ENCODE measurements at places on chromosomes 5 and 9.

GRCh38 chr5:141969783-141970771, 1.2 kb downstream of the RNF14 start:
- no peak for DNase-seq

DNA sequence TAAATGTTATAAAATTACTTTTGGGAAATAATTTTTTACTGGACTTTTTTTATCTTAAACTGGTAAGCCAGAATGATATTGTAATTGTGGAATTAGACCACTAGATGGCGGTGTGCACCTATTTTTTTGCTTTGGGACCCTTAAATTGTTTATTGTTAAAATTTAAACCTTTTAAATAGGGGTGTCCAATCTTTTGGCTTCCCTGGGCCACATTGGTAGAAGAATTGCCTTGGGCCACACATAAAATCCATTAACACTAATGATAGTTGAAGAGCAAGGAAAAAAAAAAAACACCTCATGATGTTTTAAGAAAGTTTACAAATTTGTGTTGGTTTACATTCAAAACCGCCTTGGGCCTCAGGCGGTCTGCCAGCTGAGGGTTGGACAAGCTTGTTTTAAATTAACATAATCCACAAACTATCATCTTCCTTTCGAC, 28.4 kb upstream of the GADD45G start:
- no peak for DNase-seq

DNA sequence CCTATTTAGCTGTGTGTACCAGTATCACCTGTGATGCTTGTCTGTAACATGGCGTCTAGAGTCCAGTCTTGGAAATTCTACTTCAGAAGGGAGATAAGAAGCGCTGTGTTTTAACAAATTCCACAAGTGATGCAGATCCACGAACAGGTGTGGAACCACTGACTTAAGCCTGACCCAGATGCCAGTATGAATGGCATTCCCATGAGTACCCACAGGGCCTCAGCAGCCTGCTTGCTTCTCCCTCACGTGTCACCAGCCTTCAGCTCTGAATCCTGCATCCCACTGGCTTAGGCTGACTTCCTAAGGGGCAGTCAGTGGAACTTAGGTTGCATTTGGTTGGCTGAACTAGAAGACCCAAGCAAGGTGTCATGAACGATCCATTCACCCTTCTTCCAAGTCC, 8.5 kb upstream of the DENND1A start:
- no peak for DNase-seq

DNA sequence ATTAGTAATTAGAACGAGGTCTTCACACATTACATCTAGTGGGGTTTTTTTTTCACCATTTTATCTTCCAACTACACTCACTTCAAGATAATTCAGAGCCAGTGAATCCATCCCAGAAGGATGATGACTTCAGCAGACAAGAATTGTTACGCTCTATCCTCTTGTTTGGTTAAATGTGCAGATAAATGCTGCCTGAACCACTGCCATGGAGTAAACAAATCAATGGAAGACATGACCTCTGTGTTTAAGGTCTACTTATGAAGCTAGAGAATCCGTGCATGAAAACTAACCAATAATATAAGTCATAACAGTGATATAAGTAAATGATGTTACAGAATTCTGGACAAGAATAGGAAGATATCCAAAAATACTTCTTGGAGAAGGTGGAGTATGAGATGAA, 602.6 kb downstream of the TLR4 start:
- DNase-seq: no peak

DNA sequence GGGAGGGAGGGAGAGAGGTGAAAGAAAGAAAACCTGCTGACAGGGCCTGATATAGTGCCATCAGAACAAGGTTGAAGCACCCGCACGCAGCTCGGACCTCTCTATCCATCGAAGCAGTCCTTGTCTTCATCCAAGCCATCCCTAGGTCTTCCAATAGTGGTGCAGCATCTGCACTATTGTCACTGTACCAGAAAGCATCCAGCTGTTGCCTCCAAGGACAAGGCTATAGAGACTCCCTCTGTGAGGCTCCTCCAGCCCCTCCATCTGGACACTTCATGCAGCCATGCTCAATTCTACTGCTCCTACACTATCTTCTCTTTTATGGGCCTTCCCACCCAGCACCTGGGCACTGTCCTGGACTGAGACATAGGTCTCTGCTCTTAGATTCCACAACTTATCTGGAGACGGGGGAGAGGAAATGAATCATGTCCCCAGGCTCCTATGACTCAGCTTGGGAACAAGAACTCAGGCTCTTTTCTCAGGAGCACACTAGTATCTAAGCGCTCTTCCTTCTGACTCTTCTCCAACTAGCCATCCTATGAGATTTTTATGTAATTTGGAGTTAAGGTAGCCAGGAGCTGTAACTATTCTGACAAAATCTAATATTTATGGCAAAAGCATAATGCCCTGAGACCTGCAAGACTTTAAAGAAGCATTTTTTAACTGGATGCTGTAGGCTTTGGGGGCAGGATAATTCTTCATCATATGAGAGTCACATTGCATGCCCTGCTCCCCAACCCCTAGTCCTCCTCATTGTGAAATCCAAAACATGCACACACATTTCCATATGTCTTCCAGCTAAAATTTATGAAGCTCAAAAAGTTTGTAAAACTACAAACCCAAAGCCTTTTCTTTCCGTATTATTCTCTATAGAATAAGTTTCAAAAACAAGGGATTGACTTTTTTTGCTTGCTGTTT, 446.8 kb downstream of the CCDC171 start:
- no peak for DNase-seq

- no peak for DNase-seq
Measured at GRCh38 chr5:109387408-109387974, 22.3 kb downstream of the PJA2 start.

GRCh38 chr9:111065414-111065813, 27.1 kb upstream of the LPAR1 start:
- no peak for DNase-seq

- DNase-seq: no peak
Measured at GRCh38 chr9:37034938-37035647, 1.0 kb upstream of the PAX5 start.

DNA sequence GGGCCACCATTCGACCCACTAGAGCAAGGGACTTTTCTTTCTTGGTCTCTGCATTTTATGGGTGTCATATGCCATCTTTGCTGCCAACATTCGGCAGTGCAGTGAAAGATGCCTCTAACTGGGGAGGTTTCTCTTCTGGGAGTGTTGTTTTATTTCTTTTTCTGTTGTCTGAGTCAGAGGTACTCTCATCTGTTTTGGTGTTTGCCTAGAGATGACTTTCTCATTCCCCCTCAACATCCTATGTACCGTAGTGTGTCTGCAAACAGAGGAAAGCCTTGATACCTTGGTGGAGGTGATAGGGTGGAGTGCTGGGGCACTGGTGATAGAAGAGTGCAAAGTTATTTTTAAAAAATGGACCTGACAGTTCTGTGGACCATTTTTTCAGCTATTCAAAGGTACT, 182.1 kb downstream of the ARHGAP26 start:
- no peak for DNase-seq

DNA sequence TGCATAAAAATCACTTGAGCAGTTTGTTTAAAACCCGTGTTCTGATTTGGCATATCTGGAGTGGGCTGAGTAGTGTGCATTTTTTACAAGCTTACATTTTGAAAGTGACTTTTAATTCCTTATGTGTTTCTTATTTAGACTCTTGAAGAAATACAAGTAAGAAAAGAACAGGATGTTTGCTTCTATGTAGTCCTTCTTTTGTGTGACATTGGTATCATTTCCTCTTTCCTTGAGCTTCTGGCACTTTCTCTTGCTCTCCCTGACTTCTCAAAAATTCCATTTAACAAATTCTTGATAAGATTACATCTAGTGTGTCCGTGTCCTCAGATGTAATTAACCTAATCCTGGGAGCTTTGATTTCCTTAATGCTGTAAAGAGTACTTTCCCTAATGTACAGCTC, 12.5 kb downstream of the GARNL3 start:
- no peak for DNase-seq

DNA sequence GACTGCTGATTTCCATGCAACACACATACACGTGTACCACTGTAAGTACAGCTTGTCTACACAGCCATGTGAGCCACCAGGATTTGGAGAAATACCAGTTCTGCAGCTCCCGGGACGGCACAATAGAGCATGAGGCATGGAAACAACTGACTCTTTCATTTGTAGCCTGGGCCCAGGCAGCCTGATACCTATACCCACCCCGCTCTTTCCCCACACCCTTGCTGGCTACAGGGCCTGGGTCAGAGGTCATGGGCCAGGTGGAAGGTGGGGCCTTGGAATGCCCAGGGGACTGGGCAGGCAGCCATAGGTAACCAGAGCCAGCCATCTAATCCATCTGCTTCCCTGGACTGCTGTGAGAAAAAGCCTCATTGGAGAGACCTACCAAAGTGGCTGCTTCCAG, 39.0 kb upstream of the ZSWIM6 start:
- no peak for DNase-seq

DNA sequence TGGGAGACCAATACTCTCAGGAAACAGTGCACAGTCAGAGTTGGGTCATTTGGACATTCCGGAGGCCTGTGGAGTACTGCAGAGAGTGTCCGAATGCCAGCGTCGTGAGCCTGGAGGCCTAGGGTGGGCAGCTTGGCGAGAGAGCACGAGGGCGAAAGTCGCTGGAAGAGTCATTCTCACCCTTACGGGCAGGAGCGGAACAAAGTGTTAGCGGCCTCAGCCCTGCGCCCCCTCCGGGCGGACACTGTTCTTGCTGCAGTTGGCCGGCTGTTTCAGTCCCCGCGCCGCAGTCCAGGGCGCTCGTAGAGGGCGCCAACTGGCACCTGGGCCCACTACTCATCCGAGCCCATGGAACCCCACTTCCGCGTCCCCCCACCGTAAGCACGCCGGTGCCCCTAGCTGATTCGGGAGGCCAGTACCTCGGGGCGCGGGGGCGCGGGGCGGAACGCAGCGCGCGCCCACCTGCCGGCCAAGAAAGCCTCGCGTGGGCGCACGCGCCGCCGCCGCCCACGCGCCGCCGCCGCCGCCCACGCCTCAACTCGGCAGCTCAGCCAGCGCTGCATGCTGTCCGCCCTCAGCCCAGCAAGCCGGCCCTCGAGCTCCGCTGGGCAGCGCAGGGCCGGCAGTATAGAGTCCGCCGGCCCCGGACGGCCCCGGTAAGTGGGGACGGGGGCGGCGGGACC, 99.7 kb upstream of the CCL21 start:
- DNase-seq: no peak

DNA sequence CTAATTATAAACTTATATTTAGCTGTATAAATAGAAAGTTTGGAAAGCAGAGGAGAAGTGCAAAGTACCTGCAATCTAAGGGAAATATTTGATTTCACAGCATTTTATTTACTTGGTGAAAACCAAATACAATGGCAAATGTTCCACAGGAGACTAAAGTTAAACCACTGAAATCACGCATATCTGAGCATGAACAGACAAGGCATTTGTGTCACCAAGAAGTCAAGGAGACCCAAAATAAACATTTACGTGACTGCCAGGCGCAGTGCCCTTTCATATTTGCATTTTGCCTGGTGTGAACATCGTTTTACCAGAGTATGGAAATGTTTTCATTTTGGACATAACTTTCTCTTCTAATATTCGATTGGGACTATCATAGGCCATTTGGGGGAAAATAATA, 20.6 kb downstream of the UGCG start:
- no peak for DNase-seq

DNA sequence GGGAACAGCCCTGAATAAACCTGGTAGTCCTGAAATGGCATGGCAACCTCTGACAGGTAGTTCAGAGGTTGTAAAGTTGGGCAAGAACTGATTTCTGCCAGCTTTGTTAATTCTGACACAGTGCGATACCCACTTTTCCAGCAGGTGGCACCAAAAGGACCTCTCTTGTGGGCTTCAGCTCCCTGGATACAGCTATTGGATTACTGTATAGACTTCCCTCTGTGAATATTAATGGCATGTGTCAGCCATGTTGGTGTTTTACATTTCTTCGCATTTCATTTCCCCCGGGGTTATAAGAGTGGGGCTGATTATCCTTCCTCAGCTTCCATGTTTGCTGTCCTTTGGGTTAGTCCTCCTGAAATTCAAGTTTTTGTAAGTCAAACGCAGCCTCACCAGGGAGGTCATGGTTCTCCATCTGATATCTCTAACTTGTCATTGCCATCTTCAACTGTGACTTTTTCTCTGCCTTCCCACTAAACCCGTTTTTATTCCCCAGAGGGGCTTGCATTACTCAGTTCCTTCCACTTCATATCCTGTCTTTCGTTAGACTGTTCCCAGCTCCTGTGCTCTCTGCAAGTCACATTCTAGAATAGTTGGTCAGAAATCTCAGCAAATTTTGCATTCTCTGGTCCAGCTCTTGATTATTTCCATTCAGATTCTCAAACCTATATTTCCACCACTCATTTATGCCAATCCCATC, 135.6 kb downstream of the LIFR start:
- no peak for DNase-seq

DNA sequence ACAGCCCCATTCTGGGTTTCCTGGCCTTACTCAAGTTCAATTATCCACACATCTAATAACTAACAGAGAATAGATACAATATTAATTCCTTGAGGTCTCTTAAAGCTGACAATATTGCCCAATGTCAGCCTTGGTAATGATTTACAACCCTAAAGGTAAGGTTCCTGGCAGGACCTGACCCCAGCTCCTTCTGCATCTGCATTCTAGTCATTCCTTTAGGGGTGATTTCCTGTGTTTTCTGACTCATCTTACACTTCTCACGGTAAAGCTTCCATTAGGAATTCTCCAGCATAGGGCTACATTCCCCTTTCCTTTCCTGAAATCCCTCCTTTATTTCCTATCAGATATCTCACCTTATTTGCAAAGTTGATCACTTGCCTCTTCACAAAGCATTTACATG, 9.3 kb downstream of the HAVCR1 start:
- no peak for DNase-seq

DNA sequence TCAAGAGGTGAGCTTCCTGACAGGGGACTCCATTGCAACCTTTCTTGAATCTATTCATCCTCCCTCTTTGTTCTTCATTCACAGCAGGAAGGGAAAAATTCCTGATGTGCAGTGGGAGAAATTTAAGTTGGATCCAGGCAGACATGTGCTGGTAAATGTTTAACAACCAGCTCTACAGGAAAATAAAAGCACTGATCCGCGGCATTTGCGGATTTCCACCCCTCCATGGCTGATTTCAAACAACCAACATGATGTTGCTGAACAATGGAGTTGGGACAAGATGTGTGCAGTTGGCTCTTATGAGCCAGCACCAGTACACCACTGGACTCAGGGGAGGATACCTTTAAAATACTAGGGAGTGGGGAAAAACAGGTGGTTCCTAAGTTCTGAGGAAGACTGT, 47.0 kb downstream of the SPRY4 start:
- no peak for DNase-seq

- DNase-seq: no peak
Measured at GRCh38 chr5:77012601-77013000, 17.6 kb upstream of the AGGF1 start.

- no peak for DNase-seq
Measured at GRCh38 chr9:129317179-129318011, 139.3 kb upstream of the IER5L start.
